ENCODE measurements at places on chromosomes 7 and 10.

- DNase-seq = no peak
Measured at GRCh38 chr7:7862393-7862792, 106.2 kb upstream of the GLCCI1 start.

DNA sequence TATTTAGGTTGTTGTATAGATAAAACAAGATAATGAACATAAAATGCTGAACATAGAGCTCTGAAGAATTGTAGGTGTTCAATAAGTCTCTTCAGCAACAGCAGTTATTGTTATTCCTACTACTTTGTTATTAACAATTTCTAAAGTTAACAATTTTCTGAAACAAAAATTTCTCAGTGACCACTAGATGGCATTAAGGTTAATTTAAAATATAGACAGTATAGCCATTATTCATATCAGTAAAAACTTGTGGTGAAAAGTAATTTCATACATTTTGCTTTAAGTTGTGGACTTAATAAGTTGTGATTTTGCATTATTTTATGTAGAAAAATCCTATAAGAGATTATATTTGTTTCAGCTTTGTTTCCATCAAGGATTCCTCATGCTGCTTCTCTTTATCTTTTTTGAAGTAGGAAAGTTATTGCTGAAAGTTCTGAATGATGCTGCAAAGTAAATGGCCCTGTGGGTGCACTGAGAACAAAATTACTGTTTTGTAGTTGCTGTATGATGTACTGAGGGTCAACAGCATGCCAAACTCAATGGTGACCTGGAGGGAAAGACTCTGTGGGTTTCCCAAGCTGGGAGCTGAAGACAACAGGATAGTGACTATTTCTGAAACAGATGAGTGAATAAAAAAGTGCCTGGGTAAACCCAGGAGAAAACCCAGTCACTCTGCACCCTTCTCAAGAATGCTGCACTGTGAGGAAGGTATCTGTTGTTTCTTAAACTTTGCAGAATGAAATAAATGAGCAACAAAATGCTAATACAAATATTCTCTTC, 253.6 kb downstream of the KIF20B start:
- no peak for DNase-seq

DNA sequence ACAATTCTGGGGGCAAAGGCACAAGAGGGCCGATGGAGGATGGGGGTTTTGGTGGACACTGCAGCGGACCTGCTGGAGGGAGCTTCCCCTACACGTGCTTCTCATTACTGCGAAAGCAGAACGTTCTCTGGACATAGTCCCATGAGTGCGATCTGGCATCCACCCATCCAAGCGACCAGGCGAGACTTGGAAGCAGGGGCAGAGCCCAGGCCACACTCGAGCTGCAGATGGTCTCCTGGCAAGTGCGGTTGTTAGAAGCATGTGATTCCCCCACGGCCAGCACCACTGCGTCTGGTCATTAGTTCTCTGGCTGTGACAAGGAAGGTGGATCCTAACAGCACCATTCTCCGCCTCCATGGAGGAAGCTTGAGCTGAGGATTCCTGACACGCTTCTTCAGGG, 118.4 kb upstream of the TCERG1L start:
- no peak for DNase-seq

GRCh38 chr7:81693080-81693479, 76.8 kb downstream of the HGF start:
- DNase-seq = no peak

- no peak for DNase-seq
Measured at GRCh38 chr10:92180399-92180798, 110.5 kb downstream of the CPEB3 start.

- no peak for DNase-seq
Measured at GRCh38 chr7:159096736-159097581, 47.7 kb downstream of the VIPR2 start.

GRCh38 chr10:130354976-130355795, 219.0 kb downstream of the GLRX3 start:
- no peak for DNase-seq

GRCh38 chr10:71693377-71693776, 26.2 kb downstream of the C10orf105 start:
- DNase-seq = no peak

DNA sequence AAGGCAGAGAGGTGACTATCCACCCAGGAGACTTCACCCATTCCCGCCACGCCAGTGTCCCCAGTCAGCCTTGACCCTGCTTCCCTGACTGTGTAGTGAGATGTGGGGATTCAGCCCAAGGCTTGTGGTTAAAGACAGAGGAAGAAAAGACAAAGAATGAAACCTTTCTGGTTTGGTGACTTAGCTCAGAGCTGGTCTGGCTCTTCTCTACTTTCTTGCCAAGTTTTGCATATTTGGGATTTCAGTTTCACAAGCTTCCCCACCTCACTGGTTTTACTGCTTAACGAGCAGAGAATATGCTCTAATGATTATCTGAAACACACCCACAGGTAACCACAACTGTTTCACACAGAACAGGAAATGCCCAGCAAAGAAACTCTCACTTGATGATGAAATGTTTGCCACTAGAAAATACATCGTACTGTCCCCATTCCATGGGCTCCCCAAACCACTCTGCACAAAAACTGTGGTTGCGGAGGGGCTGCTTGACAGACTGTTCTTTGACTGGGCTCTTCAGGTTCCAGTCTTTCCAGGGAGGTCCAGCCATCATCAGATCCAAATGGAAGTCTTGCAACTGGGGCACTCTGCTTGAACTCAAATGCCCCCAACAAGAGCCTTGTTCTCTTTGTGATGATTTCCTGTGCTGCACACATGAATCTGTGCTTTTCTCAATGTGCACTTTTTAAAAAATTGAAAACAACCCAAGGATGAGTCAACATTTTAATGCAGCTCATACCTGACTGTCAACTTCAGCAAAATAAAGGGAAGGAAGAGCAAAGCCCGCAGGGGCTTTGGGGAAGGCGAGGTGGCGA, 95.5 kb downstream of the CTBP2 start:
- DNase-seq = no peak

DNA sequence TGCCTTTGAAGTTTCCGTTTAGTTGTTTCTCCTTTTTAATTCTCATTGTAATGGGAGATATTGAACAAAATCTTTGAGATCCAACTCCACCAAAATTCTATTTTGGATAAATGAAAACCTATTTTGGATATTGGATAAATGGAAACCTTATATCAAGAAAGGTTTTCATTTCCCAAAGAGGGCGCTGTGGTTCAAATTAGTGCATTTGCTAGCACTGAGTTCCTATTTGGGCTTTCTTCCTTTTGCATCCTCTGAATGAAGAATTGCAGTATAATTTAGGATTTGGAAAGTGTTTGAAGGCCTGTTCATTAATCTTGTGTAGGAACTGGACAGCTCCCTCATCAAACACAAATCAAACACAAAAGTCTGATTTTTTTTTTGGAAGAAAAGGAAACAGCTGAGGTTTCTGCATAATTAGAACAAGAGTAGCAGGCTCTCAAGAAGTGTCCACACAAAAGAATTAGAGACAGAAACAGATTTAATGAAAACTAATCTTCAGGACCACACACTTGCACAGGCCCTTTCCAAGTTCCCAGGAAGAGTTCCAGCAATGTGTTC, 80.8 kb upstream of the KLF14 start:
- no peak for DNase-seq

DNA sequence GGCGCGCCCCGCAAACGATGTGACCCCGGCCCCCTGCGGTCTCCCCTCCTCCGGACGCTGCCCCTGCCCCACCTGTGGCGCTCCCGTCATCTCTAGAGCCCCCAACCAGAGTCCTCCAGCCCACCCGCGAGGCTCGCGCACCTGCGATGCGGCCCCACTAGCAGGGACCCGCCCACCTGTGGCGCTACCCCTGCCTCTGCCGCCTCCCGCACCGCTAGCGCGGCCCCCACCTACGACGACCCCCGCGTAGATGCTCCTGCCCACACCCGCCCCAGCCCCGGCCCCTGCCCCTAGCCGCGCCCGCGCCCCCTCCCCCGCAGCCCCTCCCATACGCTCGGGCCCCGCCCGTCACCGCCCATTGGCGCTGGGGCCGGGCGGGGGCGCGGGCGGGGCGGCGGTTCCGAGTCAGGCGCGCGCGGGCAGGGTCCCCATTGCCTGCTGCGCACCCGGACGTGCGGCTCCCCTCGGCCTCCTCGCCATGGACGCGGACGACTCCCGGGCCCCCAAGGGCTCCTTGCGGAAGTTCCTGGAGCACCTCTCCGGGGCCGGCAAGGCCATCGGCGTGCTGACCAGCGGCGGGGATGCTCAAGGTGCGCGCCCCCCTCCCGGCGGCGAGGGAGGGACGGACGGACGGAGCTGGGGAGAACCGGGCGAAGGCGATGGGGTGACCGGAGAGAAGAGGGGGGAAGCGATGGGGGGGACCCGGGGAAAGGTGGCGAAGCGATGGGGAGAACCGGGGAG, at the start of gene PFKP:
PFKP (plus strand) TSS at position 431 of the 741 bp plus-strand sequence; CDS start at position 479, 48 bp downstream.
- DNase-seq = peak; percentile 36

DNA sequence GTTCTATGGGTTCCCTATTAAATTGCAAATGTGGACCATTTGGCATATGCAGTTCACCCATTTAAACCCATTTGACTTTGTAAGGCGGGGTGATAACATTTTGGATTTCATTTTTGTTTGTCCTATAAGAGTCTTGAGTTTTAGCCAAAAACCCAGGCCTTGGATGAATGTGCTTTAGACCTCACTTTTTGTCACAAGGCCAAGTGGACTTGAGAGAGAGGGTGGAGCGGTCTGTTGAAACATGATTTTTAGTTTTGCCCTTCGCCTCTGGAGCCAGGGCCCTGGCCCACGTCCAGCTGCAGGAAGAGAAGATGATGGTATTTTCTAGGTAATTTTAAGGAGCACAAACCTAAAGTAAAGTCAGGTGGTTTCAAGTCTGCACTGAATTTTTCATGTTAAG, 260.1 kb downstream of the SLC25A13 start:
- DNase-seq = no peak

DNA sequence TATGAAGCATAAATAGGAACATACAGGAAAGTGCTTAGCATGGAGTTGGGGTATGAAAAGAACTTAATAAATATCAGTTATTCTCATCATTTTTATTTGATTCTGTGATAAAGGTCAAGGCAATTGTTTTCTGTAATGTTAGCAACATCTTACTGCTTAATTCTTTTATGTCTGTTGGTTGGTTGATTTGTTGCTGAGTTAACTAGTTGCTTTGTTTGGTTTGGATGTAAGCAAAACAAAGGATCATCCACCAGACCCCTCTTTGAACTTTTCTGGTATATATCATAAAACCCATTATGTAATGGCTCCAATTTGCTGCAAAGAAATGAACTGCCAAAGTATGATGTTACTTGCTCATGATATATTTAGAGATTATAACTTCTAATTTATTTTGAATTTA, 44.5 kb downstream of the CH25H start:
- no peak for DNase-seq

DNA sequence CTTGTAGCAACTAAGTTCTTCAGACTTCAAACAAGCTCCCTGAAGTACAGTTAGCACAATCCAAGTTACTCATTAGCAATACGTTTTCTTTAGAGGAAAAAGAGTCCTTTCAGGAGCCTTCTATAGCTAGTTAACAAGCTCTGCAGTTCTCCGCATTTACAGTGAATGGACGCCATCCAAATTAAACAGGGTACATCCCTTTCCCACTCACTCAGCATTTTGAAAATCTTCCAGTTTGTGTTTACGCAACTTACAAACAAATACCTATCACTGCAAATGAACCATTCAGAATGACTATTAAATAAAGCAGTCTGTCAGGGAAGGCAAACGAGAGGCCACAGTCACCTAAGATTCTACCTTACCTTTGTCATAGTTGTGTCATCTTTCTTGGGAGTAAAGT, 84.5 kb downstream of the RNF32 start:
- DNase-seq = no peak

DNA sequence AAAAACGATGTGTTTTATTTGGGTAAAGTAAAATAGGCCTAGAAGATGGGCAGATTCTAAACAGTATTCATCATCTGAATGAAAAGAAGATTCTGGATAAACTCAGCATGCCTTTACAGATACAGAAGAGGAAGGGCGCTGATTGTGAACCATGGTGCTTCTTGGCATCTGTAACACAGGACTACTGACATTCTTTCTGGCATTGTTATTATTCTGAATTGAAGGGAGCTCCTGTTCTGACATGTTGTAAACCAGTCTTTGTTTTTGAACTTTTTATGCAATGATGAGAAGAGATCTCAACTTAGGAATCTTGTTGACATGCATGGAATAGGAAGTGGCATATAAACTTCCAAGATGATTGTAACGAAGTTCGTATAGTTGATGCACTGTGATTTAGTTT, 13.5 kb downstream of the RPA3 start:
- DNase-seq = no peak

DNA sequence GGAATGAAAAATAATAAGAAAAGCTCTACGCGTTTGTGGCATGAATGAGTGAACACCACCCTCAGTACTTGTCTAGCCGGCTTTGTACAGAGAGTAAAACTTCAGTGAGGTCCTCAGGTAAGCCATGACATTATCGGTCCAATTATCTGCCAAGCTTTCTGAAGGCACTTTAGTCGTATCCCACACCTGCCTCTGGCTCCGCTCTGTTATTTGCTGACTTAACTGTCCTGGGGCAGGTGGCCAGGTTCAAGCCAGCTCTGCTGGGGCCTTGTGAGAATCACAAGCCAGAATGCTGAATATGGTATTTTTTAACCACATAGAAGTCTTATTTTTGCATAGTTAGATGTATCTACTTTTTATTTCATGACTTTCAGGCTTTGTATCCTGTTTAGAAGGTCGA, 66.0 kb upstream of the FHIP2A start:
- no peak for DNase-seq

- DNase-seq = no peak
Measured at GRCh38 chr10:110023785-110024465, 16.1 kb downstream of the ADD3 start.

GRCh38 chr7:32326078-32326477, 164.1 kb downstream of the LSM5 start:
- DNase-seq = no peak

- no peak for DNase-seq
Measured at GRCh38 chr7:2309889-2310331, 4.3 kb downstream of the SNX8 start.

- no peak for DNase-seq
Measured at GRCh38 chr7:134567368-134567767, 18.5 kb downstream of the AKR1B15 start.

DNA sequence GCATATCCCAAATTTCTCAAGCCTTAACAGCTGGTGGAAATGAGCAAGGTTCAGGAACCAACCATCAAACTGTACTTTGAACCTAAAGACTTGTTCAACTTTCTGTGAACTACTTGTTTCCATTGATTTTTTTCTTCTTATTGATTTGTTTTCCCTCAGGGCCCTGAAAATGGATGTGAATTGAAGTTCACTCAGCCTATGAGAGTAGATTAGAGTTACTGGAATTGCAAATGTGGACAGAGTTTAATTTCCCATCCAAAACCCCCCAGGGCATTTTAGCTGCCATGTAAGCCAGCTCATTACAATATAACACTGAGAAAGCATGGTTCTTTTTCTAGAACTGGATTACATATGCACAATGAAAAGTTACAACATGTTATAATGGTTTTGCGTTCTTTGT, 1105.7 kb downstream of the REEP3 start:
- DNase-seq = no peak

Data from stimulated activated CD8-positive, alpha-beta memory T cell treated with anti-CD3 and anti-CD28 coated beads, Interleukin-2, amount 100 ng/mL, for 1 hour (primary cell).